ENCODE measurements at places on chromosomes 13 and 19.

DNA sequence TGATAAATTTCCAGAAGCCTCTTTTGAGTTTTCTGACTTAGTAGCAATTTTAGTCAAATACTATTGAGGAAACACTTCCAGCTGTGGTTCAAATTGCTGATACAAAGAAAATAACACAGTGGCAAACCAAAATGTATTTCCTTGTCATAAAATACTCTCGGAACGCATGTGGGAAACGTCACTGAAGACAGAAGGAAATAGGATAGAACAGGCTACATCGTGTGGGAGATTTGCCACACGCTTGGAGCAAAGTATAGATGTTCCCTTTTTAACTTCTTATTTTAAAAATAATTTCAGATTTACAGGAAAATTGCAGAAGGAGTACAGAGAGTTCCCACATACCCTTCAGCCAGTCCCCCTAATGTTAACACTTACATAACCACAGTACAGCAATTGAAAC, 88.8 kb downstream of the ING1 start:
- no peak for DNase-seq

DNA sequence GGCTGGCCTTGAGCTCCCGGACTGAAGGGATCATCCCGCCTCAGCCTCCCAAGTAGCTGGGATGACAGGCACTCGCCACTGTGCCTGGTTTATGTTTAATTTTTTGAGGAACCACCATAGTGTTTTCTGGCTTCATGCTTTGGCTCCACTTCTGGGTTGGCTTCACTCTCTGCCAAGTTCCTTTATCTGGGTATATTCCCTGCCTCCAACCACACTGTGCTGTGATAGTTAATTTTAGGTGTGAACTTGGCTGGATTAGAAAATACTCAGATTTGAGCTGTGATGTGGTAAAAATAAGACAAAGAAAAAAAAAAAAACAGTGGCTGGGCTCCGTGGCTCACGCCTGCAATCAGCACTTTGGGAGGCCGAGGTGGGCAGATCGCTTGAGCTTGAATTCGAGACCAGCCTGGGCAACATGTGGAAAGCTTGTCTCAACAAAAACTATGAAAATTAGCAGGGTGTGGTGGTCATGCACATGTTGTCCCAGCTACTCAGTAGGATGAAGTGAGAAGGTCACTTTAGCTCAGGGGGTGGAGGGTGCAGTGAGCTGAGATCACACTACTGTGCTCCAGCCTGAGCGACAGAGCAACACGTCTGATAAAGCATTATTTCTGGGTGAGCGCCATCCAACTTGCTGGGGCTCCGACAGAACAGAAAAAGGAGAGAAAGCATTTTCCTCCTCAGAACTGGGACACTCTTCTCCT, 7.5 kb upstream of the ILF3 start:
- no peak for DNase-seq

GRCh38 chr19:6662702-6663101, 7.3 kb downstream of the TNFSF14 start:
- DNase-seq = no peak

GRCh38 chr19:1945899-1946298, 4.9 kb downstream of the CSNK1G2 start:
- no peak for DNase-seq

DNA sequence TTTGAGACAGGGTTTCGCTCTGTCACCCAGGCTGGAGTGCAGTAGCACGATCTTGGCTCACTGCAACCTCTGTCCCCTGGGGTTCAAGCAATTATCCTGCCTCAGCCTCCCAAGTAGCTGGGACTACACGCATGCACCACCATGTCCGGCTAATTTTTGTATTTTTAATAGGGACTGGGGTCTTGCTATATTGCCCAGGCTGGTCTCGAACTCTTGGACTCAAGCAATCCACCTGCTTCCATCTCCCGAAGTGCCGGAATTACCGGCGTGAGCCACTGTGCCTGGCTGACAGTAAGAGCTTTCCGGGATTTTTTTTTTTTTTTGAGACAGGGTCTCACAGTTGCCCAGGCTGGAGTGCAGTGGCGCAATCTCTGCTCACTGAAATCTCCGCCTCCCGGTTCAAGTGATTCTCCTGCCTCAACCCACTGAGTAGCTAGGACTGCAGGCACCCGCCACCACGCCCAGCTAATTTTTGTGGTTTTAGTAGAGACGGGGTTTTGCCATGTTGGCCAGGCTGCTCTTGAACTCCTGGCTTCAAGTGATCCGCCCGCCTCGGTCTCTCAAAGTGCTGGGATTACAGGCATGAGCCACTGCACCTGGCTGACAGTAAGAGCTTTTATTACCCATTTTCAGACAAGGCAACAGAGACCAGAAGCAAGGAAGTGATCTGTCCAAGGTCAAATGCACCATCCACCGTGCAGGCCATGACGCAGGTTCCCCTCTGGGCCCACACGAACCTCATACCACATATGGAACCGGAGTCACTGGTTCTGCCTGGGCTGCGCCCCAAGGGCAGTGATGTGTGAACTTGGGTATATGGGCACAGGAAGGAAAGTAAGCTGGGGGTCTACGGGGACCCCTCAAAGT, 21.0 kb downstream of the RFX1 start:
- DNase-seq = peak; percentile 44

DNA sequence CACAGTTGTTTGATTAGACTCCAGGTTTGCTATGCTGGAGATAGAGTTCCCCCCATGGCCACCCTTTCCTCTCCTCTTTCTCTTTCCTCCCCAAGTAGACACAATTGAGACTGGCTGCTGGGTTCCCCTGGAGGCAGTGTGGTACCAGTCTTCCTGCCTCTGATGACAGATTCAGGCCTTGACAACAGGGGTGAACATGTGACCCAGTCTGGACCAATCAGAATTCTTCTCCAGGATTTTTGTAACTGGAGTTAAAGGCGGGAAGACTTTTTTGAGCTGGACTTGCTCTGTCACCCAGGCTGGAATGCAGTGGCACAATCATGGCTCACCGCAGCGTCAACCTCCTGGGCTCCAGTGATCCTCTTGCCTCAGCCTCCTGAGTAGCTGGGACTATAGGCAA, 48.7 kb downstream of the CCNE1 start:
- no peak for DNase-seq

DNA sequence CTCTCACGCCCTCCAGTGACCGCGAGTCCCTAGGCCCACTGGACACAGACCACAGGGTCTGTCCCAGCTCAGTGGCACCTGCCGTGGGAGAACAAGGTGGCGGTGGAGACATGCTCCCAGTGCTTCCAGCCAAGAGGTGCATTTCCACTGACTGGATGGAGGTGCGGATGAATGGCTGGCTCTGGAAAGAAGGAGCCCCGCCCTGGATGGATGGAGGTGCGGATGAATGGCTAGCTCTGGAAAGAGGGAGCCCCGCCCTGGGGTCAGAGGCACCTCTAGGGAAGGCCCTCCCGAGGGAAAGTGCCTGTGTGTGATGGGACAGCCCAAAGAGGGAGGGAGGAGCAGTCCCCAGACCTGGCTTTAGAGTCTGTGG, 32.0 kb downstream of the NAXD start:
- DNase-seq = no peak

DNA sequence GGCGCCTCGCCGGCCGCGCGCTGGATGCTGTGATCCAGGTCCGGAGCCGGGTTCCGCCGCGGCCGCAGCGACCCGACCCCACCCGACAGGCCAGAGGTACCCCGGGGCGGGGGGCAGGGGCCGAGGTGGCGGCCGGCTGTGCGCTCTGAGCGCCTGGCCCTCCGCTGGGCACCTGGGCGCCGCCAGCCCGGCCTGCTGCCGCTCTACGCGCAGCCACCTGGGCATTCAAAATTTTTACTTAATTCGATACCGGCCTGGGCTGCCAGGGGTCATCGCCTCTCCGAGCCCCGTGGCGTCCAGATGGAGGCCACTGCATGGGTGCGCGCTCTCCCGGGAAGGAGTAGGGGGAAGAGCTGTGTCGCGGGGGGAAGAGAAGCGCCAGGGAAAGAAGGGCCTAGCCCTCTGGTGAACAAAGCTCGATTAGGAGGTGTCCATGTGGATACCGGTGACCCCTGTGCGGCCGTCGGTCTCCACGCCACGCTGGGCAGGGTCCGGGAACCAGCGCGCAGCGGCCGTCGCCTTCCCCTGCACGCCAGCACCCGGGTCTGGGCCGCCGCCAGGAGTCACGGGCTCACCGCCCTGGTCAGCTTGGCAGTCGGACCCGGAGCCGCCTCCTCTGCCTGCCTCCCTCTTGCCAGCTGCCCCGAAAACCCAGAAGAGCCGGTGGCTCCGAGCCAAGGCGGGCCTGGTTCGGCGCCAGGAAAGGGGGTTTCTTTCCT, 666 bp downstream of the BIVM start:
- no peak for DNase-seq

- DNase-seq = no peak
Observed at GRCh38 chr19:40217027-40217810, 965 bp downstream of the TTC9B start.

GRCh38 chr19:29293736-29294342, 80.9 kb upstream of the UQCRFS1 start:
- DNase-seq = no peak

GRCh38 chr19:13899912-13900584, 5.9 kb downstream of the BRME1 start:
- no peak for DNase-seq

DNA sequence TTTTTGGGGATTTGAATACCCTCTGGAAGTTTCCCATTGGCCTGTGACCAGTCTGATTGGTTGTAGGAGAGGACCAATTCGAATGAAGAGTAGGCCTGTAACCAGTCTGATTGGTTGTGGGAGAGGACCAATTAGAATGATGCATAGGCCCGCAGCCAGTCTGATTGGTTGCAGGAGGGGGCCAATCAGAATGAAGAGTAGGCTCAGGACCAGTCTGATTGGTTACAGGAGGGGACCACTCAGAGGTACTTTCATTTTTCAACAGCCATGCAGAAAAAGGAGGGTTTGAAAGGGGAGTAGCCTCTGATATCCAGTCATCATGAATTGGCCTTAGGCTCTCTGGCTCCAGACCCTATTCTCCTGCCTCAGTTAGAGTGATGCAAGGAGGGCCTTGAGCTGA, 30.4 kb upstream of the SLC1A5 start:
- DNase-seq = no peak

DNA sequence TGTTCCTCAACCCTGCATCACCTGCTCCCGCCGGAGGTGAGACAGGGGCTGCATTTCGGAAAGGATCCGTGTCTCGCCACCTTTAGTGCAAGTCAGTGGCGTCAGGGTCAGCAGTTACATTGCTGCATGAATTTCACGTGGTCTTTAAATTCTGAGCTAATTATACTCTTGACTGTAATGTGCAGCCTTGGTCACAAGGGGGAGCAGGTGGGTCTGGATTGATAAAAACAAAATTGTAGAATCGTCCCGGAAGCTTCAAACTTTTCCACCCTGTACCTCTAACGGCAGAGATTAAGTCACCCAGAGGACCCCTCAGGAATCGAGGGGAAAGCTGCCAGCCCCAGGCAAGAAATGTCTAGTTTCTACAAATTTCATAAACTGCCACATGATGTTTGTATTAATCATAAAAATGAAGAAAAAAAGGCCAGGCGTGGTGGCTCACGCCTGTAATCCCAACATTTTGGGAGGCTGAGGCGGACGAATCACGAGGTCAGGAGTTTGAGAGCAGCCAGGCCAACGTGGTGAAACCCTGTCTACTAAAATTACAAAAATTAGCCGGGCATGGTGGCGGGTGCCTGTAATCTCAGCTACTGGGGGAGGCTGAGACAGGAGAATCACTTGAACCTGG, 20.2 kb downstream of the BBC3 start:
- peak; percentile 87 for DNase-seq

- DNase-seq = no peak
Observed at GRCh38 chr13:105952233-105952972, 583.1 kb downstream of the EFNB2 start.

DNA sequence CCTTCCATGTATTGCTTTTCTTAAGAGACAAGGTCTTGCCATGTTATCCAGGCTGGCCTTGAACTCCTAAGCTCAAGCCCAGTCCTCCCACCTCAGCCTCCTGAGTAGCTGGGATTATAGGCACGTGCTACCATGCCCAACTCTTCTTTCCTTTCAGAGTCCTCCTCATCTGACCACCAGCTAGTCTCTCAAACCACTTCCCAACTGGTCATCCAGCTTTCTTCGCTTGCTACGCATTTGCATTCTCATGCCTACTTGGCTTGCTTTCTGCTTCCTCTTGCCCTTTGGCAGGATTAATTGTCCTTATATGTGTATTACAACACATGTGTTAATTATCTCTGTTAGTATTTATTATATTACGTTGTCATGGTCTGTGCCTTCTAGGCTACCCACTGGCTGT, 6.3 kb downstream of the GPR18 start:
- DNase-seq = no peak

DNA sequence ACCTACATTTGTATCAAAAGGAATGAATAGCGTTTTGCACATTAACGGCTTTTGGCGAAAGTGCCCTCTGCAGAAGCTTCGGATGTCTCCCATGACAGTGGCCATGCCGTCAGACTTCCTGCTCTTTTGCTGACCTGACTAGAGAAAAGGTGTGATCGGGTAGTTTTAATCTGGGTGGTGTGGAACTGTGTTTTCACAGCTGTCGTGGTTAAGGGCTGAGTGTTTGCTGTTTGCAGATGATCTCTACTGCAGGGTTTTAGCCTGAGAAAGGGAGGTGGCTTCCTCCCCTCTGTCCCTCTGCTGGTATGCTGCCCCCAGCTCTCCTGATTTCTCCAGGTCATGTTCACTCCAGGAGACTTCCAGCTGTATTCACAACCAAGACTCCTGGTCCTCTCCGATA, 22.4 kb downstream of the ZNF71 start:
- no peak for DNase-seq

- DNase-seq = no peak
Observed at GRCh38 chr13:49731766-49732165, 40.5 kb upstream of the EBPL start.

- no peak for DNase-seq
Observed at GRCh38 chr13:50401049-50401505, 385.8 kb downstream of the KCNRG start.

GRCh38 chr13:112256716-112257494, 119.2 kb upstream of the SPACA7 start:
- DNase-seq = no peak

GRCh38 chr13:23434491-23434890, 989 bp upstream of the SACS start:
- no peak for DNase-seq

- no peak for DNase-seq
Observed at GRCh38 chr19:45352062-45352461, 11.5 kb downstream of the KLC3 start.

DNA sequence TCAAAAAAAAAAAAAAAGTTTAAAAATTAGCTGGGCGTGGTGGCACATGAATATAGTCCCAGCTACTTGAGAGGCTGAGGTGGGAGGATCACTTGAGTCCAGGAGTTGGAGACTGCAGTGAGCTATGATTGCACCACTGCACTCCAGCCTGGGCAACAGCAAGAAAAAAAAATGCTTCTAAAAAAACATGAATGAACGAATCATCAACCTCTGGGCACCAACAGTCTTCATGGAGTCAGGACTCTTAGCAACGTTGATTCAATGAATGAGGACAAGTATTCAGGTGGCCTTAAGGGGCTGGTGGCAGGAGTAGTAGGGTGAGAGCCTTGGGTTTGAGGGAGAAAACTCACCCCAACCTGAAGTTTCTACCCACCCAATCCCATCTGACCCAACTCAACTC, 20.6 kb upstream of the OLFM2 start:
- no peak for DNase-seq

- no peak for DNase-seq
Observed at GRCh38 chr13:50133358-50133953, 118.2 kb downstream of the KCNRG start.

Data from CD4-positive, alpha-beta T cell treated with Interleukin-2 at 100 ng/mL for 4 hours (primary cell).